Activated naive CD4-positive, alpha-beta T cell treated with Interleukin-2 at 50 U/mL for 16 hours (primary cell): ENCODE measurements at places on chromosomes 12 and 14.

DNA sequence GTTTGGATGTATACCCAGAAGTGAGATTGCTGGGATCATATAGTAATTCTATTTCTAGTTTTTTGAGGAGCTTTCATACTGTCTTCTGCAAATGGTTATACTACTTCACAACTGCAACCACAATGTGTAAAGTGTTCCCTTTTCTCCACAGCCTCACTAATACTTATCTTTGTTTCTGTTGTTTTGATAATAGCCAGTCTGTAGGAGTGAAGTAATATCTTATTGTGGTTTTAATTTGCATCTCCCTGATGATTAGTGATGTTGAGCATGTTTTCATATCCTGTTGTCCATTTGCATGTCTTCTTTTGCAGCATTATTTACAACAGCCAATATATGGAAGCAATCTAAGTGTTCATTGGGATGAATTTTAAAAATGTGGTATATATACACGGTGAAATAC, 29.9 kb downstream of the GABARAPL1 start:
- DNase-seq: no peak

DNA sequence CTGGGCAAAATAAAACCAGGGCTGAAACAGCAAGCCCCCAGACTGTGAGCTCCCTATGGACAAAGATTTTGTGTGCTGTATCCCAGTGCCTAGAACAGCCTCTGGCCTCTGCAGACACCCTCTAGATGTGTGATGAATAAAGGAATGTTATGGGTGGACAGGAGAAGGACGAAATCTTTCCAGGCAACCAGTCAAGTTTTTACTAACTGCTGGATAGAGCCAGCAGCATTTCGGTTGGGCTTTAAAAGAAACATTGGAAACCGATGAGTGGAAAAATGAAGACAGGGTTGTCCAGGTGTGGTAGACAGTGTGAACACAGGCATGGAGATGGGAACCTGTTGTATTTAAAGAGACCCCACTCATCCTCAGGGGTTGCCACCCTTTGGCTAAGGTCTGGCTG, 4.0 kb downstream of the CHGA start:
- DNase-seq: no peak

- DNase-seq: no peak
Observed at GRCh38 chr12:104407922-104408321, 48.8 kb upstream of the CHST11 start.

DNA sequence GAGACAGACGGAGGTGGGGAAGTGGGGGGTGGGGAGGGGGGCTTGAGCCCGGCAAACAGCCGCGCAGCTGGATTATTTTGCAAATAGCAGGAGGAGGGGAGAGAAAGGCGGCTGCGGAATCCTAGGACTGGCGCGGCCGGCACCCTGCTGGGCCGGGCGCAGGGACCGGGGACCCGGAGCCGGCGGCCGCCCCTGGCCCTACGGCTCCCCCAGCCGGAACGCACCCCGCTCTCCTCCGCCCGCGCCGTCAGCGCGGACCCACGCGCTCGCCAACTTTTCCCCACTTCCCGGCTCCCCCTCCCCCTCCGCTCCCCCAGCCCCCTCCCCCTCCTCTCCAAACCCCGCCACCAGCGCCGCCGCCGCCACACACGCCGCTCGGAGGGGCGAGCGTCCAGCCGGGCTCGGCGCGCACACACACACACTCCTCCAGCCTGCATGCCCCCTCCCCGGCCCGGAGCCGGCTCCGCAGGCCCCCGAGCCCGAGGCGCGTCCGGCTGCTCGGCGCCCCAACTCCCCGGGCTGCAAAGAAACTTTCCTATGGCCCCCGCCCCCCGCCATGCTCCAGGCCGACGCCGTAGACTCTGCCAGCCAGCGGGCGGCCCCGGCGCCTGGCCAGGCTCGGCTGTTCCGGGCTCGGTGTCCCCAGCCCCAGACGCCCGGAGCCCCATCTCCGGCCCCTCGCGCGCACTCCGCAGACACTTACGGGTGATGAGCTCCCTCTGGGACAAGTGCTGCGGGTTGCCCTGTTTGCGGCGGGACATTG, 1.4 kb downstream of the BCL11B start:
- DNase-seq: peak; percentile 53

DNA sequence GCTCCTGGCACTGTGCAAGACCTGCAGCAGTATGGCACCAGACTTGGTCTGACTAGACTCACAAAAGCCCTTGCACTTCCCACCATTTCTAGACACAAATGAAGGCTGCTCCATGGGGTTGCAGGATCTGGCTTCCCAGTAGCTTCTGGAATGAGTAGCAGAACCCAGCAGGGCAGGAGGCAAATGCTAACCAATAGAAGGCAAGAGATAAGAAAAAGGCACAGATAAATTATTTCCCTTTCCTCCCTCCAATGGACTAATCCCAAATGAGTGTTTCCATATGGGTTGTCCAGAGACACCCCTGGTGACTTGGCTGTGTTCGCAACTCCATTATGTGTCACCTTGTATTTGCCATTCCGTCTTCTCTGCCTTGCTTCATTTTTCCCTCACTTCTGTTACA, 49.7 kb downstream of the KIF21A start:
- no peak for DNase-seq

DNA sequence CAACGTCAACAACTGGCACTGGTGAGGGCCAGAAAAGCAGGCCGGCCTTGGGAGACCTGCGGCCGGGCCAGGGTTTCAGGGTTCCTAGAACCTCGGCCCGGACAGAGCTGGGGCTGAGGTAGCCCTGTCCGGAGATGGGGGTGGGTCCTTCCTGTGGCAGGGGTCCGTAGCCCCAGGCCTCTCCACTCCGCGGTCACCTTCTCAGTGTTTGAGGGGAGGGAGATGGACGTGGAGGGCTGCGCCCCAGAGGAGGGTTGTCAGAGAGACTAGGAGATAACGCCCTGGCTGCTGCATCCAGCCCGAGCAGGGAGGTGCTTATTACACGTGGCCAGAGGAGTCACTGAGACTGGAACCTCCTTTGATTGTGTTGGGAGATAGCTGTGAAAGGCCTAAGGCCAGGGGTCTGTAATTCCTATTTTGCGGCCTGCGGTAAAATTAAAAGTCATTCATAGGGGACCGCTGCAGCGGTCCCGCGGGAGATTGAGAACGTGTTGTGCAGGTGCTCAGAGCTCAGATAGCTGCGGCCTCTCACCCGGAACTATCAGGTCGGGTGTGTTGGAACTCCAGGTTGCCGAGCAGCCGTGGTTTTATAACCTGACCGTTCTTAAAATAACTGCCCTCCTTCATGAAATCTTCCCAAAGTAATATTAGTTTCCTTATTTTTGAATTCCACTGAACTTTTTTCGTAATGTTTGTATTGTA, 507 bp downstream of the AHSA1 start:
- DNase-seq: peak; percentile 45

- no peak for DNase-seq
Observed at GRCh38 chr14:63933110-63933509, 80.3 kb downstream of the SYNE2 start.

DNA sequence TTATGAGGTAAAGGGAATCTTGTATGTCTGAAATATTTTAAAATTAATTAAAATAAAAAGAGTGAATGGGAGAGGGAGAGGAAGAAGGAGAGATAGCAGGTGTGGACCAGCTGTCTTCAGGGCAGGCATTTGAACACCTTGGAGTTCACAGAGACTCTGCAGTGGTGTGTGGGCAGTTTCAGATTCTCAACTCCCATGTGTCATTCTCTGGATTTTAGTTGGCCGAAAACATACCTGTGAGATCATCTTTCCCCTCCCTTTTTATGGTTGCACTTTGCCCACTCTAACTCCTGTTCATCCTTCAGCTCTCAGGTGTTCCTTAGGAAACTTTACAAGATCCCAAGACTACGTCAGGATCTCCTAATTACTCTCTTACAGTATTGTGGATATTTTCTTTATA, 108.1 kb downstream of the ERC1 start:
- peak; percentile 29 for DNase-seq

DNA sequence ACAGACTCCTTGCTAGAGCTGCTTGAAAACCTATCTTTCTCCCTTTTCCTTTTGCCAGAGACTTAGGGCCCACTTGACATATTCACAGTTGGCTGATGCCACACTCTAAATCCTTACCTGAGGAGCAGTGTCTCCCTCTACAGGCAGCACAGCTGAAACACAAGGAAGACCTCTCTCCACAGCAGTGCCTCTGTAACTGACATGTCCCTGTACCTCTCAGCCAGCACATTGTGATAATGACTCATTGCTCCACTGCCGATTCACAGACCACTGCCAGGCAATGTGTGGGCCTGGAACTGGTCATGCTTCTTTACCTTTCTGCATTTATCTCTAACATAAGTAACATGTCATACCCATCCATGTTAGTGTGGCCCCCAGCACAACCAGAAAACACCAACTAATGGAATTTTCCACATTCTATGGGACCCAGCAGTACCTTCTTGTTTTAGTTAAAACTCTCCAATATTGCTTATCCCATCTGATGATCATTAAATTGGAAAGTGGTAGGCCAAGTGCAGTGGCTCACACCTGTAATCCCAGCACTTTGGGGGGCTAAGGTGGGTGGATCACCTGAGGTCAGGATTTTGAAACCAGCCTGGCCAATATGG, 56.5 kb downstream of the GTF2A1 start:
- peak; percentile 56 for DNase-seq

GRCh38 chr12:10331642-10332239, 24.1 kb downstream of the KLRD1 start:
- no peak for DNase-seq

- DNase-seq: no peak
Observed at GRCh38 chr12:131672941-131673887, 37.7 kb upstream of the SFSWAP start.

DNA sequence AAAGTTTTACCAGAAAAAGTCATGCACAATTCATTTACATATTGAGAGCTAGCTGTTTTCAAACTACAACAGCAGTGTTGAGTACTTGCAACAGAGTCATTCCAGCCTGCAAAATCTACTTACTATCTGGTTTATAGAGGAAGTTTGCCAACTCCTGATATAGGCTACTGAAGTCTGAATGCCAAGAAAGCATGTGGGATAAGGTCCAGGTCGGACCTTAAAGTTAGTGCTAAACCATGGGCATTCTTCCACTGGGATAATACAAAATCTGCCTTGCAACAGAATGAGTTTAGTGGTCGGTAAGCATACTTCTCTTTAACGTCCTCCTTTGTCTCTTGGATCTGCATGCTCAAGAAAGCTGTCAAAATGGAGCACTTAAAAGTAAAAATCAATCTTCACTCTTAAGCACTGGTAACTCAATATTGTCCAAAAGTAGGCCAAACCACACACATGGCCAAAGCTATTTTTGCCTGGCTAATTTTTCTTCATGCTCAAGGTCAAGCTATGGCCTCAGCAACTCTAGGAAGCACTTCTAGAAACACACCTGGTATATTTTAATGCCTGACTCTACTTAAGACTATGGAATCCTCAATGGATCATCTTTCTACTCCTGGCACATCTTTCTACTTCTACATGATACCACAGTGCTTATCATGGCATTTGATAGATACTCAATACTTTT, 364.9 kb upstream of the KITLG start:
- DNase-seq: no peak

DNA sequence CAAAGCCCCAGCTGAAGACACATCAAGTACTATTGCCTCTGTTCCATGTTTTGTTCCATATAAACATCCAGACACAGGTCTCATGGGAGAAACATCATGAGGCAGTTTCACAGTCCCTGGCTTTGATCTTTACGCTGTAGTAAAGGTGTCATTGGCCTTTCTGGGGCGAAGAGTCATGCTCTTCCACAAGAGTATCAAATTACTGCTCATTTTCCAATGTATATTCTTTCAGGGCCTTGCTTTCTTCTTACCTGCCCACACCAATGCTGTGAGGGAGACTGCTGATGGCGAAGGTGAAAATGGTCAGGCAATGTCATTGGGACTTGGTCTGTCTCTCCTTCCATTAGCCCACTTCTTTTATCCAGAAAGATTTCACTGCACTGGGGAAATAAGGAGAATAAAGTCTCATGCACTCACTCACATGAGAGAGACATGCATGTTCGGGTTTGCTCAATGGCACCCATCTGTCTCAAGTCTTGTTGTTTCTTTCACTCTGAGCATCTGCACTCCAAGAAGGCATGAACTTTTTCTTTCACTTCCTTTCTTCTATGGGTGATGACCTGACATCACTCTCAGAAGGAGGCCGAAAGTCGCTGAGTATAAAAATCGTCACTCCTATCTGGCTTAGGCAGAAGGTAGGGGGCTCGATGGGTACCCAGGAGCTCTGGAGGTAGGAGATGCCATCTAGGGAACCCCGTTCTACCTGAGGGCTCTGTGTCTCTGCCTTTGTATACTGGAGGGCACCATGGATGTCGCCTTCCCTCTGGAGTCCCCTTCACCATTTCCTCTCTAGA, 1.3 kb upstream of the JDP2 start:
- DNase-seq: no peak

DNA sequence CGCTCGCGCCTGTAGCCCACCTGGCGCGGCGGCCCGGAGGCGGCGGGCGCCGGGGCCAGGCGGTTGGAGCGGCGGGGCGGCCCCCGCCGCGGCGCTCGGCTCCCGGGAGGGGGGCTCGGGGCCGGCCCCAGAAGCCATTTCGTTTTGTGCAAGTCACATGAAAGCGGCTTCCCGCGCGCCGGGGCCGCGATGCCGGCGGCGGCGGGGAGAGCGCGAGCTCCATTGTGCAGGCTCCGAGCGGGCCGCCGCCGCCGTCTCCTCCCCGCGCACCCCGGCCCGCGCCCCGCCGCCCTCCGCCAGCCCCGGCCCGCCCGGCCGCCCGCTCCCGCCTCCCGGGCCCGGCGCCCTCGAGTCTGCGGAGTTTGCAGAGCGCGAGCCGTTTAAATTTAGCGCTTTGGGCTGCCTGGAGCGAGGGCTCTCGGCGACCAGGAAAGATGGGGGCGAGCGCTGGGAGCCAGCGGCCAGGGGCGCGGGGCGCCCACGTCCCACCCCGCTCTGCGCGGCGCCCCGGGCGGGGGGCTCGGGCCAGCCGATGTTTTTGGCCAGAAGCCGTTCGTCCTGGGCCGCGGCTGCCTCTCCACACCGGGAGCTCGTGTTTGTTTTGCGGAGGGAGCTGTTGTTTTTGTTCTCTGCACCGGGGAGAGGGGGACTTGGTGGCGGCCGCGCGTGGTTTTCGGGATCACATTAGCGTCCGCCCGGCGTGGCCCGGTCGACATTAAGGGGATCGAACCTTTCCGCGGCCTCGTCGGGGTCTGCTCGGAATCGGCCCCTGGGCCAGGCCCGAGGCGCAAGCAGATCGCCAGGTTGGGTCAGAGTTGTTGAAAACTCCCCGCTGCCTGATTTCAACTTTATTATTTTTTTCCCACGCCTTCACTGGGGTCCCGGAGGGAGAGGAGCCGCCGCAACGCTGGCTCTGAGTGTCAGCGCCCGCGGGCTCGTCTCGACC, 982 bp downstream of the BCL7A start:
- DNase-seq: peak; percentile 35

GRCh38 chr14:73295198-73295796, 58.0 kb downstream of the PAPLN start:
- no peak for DNase-seq

- DNase-seq: no peak
Observed at GRCh38 chr12:25652371-25652770, 99.3 kb upstream of the LMNTD1 start.

DNA sequence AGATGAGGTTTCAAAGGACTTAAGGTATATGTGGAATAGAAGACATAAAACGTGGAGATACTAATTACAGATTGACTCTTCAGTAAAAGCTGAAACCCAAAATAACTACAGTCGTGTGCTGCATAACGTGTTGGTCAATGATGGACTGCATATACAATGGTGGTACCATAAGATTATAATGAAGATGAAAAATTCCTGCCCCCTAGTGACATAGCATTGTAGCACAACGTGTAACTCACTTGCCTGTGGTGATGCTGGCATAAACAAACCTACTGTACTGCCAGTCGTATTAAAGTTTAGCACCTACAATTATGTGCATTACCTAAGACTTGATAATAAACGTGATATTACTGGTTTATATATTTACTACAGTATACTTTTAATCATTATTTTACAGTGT, 150.3 kb downstream of the LRRK2 start:
- DNase-seq: no peak

- DNase-seq: no peak
Observed at GRCh38 chr14:40850191-40850590, 756.5 kb upstream of the LRFN5 start.
